ENCODE measurements at places on chromosomes 13 and 19. TPM values are rescaled to one million over a fixed set of nuclear protein-coding genes. Genes with fewer than 3 reads are reported as not detected.

DNA sequence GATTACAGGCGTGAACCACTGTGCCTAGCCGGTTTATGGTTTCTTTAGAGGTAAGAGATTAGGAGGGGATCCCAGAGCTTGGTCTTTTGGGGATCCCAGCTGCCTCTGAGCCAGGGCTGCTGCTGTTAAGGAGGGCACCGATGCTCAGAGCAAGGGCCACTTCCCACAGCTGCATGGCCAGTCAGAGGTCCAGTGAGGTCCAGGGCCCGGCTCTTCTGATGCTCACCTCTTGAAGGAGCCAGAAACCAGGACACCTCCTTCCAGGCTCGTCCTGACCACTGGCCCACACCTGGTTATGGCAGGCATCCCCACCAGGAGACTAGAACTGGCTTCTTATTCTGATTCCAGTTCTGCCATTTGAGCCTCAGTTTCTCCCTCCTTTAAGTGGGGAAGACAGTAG is 149.0 kb downstream of the TEX29 start:
- no peak for DNase-seq

GRCh38 chr19:56142087-56142787 is 1.1 kb downstream of the ZNF444 start:
- DNase-seq = peak; percentile 76

NLRP4 gene
- not detected for total RNA-seq

TUBB4A gene
- total RNA-seq = 1.8 TPM

- no peak for DNase-seq
These were observed 656.1 kb downstream of the DACH1 start for GRCh38 chr13:71210861-71211260.

- peak; percentile 18 for DNase-seq
These were observed 53.9 kb upstream of the CEACAM21 start for GRCh38 chr19:41521931-41522555.
